ENCODE measurements at places on chromosomes 2 and 18.

DNA sequence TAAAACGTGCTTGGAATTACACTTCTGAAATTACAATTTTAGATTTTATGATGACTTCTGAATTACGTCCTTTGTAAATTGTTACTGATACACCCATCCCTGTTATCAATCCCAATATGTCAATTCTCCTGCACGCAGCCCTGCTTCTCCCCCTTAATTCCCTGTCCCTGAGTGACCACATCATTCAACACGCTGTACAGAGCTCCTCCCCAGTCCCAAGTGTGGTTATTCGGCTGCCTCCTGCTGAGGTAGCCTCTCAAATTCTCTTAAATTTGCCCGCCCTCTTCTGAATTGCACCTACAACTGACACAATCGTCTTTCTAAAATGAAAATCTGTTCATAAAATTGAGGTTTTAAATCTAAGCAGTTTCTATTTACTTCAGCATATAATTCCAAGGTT lies 10.1 kb downstream of the SERPINB8 start:
- no peak for DNase-seq

GRCh38 chr2:83747141-83747540 lies 711.9 kb downstream of the SUCLG1 start:
- DNase-seq = no peak

GRCh38 chr18:56379256-56379655 lies 259.1 kb downstream of the TXNL1 start:
- DNase-seq = no peak

DNA sequence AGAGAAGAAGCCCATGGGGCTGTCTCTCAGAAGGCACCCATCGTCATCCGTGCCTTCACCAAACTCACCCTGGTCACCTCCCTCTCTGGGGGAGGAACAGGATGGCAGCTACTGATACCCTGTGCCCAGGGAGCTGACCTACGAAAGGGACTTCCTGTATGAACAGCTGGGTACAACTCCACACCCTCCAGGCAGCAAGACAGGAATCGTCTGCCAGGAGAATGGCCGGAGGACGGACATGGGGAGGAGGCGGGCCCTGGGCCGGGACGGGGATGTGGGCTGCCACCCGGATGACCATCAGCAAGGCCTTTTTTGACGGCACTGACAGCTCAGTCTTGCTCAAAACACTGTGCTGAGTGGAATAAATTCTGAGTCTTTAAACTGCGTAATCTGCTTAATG lies 243.6 kb downstream of the HDAC4 start:
- DNase-seq = no peak

DNA sequence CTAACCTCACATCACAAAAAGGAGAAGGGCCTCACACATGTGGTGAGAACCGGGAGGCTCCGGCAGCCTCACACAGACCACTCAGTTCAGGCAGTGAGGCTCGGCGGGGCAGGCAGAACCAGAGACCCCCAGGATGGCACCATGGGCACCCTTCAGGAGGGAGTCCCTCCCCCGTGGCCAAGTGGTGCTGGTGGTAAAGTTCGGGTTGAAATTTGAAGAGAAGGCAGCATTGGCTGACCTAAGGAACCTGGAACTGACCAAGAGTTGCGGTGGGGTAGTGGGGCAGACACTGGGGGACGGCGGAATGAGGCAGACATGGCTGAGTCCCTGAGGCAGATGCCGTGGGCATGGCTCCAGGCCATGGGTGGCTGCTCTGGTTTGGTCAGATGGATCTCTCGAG lies 239.3 kb upstream of the MYT1L start:
- DNase-seq = no peak

DNA sequence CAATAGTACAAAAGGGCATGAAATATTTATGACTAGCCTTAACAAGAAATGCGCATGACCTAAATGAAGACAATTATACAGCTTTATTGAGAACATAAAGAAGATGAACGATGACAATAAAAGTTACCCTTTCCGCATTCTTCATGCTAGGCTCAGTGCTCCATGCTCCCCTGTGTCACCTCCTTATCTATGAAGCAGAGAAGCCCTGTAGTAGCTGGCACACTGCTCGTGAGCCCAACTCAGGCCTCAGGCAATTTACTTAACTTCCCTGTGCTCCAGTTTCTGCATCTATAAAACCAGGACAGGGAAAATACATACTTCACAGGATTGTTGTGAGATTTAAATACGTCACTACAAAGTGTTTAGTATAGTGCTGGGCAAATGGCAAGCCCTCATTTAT lies 34.5 kb upstream of the NABP1 start:
- no peak for DNase-seq

GRCh38 chr2:5392658-5393057 lies 299.5 kb upstream of the SOX11 start:
- no peak for DNase-seq

GRCh38 chr2:102111823-102112222 lies 30.7 kb upstream of the IL1R1 start:
- DNase-seq = no peak

DNA sequence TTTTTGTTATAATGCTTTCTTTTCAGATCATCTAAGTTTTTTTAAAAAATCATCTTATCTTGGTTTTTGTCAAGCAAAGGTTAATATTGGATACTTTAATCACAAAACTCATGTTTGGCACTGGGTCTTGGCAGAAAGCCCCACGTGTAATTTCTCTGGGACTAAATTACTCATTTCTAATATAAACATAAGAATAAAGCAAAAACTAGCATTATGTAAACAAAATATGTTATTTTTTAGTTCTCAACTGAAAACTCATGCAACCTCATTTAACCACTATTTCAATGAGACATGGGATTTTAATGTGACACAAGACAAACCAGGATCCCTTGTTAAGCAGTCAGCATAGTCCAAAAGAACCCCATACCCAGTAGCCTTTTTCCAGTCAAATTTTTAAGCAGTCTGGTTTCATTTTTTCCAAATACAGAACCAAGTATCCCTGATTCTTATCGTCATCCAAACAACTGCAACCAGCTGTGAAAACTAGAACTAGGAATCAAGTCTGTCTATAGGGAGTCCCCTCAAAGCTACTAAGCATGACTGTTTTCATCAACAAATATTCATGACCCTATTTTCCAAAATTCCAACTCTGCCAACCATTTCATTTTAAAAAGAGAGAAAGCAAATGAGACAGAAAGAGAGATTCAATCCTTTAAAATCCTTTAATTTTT lies 27.1 kb downstream of the PID1 start:
- DNase-seq = no peak

DNA sequence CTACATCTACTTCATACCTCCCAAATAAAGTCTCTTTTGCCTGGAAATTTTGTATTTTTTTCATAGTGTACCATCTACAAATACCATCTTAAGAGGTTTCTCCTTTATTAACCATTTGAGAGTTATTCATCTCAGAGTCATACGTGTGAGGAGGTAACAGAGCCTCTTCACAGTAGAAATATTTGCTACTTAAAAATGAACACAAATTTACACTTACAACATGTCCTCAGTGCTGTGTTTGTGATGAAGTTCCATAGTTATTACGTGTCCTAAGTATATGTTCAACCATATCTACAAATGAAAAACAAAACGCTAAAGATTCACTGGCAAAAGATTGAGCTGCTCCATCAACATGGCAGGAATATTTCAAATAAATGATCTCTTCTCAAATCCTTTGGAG lies 48.5 kb upstream of the HNRNPA3 start:
- DNase-seq = no peak

DNA sequence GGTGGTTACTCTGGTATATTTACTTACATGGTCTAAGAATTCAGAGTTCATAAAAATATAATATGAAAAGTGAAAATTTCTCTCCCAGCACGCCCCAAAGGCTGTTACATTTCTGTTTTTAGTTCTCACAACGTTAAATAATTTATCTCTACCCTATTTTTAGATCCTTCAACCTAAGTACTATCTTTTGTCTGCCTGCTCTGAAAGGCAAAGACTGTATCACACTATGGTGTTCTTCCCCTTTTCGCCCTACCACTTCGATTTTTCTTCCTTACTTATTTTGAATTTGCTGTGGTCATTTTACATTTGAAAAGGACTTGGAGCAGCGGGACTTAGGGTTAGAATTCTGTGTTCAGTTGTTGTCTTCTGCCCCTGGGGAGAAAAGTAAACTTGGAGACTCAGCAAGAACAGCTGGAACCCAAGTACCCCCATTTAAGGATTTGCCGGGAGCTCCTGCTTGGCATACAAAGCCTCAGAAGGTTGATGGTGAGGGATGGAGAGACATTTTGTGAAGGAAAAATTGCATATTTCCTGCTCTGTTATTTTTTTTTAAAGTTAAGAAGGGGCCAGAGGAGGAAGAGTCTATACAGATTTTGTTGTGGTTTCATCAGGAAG lies 19.0 kb downstream of the ADAM23 start:
- no peak for DNase-seq

GRCh38 chr2:123101434-123101833 lies 923.7 kb upstream of the CNTNAP5 start:
- DNase-seq = no peak

DNA sequence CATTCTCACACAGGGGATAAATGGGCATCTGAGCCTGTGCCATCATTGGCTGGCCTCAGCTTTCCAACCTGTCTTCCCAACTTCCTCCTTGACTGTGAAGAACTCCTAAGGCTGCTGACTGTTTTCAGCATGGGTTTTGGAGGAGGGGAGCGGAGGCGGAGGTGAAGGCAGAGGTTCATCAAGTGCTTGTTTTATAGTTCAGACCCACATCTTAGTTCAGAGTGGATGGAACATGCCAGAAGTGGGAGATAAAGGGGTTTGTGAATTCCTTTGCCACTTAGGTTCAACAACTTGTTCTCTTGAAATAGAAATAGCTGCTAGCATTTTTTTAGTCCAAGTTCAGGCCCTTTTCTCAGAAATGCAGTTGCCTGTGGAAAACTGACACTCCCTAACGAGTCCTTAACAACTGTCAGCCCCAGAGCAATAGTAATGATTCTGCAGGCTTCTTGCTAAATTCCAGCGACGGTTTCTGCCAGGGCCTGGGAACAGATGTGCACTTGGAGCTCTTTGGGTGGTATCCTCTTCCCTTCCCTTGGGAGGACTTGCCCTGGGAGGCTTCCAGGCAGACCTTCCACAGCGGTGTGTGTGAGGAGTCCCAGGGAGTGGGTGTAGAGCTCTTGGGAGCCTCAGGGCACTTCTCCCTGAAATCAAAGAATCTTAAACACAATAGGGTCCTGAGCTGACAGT lies 30.1 kb upstream of the ITGA6 start:
- no peak for DNase-seq

DNA sequence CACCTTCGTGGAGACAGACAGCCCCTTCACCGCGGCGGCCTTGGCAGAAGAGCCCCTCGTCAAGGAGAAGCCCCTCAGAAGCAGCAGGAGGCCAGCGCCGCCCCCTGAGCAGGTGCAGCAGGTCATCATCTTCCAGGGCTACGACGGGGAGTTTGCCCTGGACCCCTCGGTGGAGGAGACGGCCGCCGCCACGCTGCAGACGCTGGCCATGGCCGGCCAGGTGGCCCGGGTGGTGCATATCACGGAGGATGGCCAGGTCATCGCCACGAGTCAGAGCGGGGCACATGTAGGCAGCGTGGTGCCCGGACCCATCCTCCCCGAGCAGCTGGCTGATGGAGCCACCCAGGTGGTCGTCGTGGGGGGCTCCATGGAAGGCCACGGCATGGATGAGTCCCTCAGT lies 145.7 kb downstream of the PTGR3 start:
- no peak for DNase-seq

DNA sequence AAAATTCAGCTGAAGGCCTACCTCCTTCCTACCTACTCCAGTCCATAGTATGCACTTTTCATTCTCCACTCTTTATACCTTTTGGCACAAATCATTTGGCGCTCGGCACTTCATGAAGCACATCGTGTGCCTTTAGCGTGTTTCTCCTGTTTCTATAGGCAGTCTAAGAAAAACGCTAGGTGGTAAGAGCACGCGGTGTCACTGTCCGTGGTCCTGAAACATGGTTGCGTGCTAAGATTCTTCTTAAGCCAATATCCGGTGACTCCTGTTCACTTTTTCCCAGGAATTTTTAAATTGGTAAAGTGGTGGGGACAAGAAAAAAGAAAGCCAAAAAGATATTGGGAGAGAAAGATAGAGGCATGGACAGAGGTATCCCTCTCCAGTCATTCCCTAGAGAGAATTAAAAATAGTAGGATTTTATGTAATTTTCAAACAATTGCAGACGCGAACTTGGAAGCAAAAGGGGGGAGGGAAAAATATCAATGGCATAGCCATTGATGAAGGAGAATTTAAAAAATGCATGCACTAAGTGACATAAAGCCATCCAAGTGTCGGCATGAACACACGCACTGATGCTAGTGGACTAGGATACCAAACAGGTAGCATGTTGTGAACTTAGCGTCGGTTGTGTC lies 1.4 kb upstream of the CTNNA2 start:
- no peak for DNase-seq

GRCh38 chr2:57869758-57870344 lies 176.8 kb upstream of the VRK2 start:
- no peak for DNase-seq

- DNase-seq = no peak
Observed at GRCh38 chr2:1990724-1991123, 246.4 kb upstream of the PXDN start.

DNA sequence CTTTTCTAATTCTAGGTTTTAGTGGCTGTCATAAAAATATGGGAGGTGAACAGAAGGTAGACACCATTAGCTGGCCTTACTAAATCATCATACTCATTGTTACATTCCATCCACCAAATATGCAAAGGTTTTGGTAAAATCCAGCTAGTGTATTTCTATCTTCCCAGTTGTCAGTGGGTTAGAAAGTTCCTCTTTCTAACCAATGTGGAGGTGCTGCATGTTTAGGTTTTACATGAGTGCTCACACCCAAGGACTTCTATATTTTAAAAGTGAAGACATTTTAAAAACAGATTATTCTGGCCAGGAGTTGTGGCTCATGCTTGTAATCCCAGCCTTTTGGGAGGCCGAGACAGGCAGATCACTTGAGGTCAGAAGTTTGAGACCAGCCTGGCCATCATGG lies 5.9 kb downstream of the ALPP start:
- DNase-seq = no peak

DNA sequence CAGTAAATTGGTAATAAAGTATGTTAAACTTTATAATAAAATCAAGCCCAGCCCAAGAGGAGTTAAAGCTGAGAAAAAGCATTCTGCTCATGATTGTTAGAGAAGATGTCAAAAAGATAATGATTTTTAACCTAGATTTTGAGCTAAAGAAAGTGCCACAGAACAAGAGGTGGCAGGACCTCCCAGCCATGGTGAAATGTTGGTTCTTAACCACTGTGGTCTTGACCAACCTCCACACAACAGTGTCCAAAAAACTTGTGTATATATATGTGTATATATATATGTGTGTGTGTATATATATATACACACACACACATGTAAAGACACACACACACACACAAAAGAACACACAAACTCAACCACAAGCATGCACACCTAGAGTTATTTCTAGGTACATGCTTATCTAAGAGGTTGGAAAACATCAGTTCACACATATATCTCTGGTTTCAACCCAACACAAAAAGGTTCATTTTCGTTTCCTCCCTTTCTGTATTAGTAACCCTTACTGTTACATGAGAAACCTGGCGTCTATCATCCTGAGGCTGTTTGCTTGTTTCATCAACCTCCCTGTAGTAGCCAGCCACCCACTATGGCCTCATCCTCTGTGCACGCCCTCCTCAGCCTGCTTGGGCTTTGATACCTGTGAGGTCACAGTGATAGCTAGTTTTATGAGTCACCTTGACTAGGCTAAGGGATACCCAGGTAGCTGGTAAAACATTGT lies 631.8 kb upstream of the ID2 start:
- peak; percentile 64 for DNase-seq
